ENCODE measurements at places on chromosomes 1 and 21. TPM values are rescaled to one million over a fixed set of nuclear protein-coding genes. Genes with fewer than 3 reads are reported as not detected.
A peak's percentile ranks its signal among the peaks of the same experiment; 100 is the strongest.

The PTAFR gene
- total RNA-seq, result 0.13 TPM

The ATP5IF1 gene
- total RNA-seq, result 94.5 TPM

The LENEP gene
- 0.67 TPM for total RNA-seq

The RPE65 gene
- total RNA-seq, result not detected

The HFM1 gene
- total RNA-seq, result 0.39 TPM

The RPTN gene
- total RNA-seq, result not detected

The MCOLN2 gene
- total RNA-seq, result 22.5 TPM

The PGBD2 gene
- 7.1 TPM for total RNA-seq

The MFSD2A gene
- total RNA-seq, result 1.2 TPM

- no peak for DNase-seq
- no peaks in the 10 kb centered on the region for H3K27me3 ChIP-seq
- H3K36me3 ChIP-seq, result no peaks in the 10 kb centered on the region
- peak overlapping the region; percentile 93 for H3K27ac ChIP-seq
- H3K4me3 ChIP-seq, result peak overlapping the region; percentile 35
- peaks cover 71% of the 10 kb centered on the region for H3K4me1 ChIP-seq
Observed at GRCh38 chr1:214514032-214514818, 37.2 kb downstream of the PTPN14 start.

- peak; percentile 41 for DNase-seq
- no peak overlapping the region for H3K27ac ChIP-seq
- no peaks in the 10 kb centered on the region for H3K27me3 ChIP-seq
Observed at GRCh38 chr21:17925000-17925610, 105.9 kb upstream of the C21orf91 start.

GRCh38 chr1:205619376-205619775, 12.4 kb downstream of the ELK4 start:
- H3K27ac ChIP-seq, result no peak overlapping the region
- H3K27me3 ChIP-seq, result no peaks in the 10 kb centered on the region
- no peak overlapping the region for H3K4me3 ChIP-seq
- DNase-seq, result no peak
- H3K36me3 ChIP-seq, result peaks cover 23% of the 10 kb centered on the region

- H3K4me3 ChIP-seq, result peak overlapping the region; percentile 46
- DNase-seq, result no peak
- H3K27ac ChIP-seq, result no peak overlapping the region
- H3K4me1 ChIP-seq, result peaks cover 4% of the 10 kb centered on the region
- no peaks in the 10 kb centered on the region for H3K36me3 ChIP-seq
- H3K27me3 ChIP-seq, result peaks cover 18% of the 10 kb centered on the region
Observed at GRCh38 chr1:243917863-243918565, 68.0 kb upstream of the AKT3 start.

- H3K4me3 ChIP-seq, result no peak overlapping the region
- no peaks in the 10 kb centered on the region for H3K36me3 ChIP-seq
- H3K4me1 ChIP-seq, result peaks cover 10% of the 10 kb centered on the region
- H3K27ac ChIP-seq, result no peak overlapping the region
- no peak for DNase-seq
Observed at GRCh38 chr1:110221119-110221518, 11.0 kb downstream of the KCNC4 start.

DNA sequence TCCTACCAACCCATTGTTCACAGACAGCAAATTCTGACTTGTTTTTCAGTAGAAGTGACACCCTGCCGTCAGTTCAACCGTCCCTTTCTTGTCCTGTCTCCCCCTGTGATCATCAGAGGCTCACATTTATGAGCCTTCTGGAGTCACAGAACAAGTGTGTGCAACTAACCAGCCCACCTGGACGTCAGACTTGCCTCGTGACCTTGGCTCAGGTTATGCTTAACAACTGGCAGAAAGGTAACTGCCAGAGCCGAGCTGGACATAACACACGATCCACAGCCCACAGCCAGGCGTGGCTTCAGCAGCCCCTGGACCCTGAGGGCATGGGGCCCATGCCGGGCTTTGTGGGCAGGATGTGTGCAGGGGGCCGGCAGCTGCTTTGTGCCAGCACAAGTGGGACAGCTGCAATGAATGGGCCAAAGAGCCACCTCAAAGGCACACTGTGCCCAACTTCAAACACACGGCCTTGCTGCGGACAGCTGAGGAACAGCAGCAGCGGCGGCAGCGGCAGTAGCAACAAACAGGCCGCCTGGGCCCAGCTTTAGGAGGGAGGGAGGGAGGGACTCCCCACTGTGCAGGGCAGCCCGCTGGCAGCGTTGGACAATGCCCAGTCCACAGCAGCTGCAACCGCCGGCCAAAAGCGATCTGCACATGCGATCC, 103.9 kb downstream of the ZBTB18 start:
- H3K36me3 ChIP-seq, result no peaks in the 10 kb centered on the region
- no peak for DNase-seq
- no peak overlapping the region for H3K27ac ChIP-seq
- no peaks in the 10 kb centered on the region for H3K27me3 ChIP-seq

GRCh38 chr21:41861987-41862386, 17.2 kb downstream of the PRDM15 start:
- peaks cover 8% of the 10 kb centered on the region for H3K4me1 ChIP-seq
- no peaks in the 10 kb centered on the region for H3K27me3 ChIP-seq
- H3K4me3 ChIP-seq, result no peak overlapping the region

GRCh38 chr21:44603109-44603875, 2.9 kb downstream of the KRTAP10-7 start:
- H3K27ac ChIP-seq, result no peak overlapping the region
- no peaks in the 10 kb centered on the region for H3K4me1 ChIP-seq
- H3K36me3 ChIP-seq, result no peaks in the 10 kb centered on the region
- no peak overlapping the region for H3K4me3 ChIP-seq
- DNase-seq, result no peak

DNA sequence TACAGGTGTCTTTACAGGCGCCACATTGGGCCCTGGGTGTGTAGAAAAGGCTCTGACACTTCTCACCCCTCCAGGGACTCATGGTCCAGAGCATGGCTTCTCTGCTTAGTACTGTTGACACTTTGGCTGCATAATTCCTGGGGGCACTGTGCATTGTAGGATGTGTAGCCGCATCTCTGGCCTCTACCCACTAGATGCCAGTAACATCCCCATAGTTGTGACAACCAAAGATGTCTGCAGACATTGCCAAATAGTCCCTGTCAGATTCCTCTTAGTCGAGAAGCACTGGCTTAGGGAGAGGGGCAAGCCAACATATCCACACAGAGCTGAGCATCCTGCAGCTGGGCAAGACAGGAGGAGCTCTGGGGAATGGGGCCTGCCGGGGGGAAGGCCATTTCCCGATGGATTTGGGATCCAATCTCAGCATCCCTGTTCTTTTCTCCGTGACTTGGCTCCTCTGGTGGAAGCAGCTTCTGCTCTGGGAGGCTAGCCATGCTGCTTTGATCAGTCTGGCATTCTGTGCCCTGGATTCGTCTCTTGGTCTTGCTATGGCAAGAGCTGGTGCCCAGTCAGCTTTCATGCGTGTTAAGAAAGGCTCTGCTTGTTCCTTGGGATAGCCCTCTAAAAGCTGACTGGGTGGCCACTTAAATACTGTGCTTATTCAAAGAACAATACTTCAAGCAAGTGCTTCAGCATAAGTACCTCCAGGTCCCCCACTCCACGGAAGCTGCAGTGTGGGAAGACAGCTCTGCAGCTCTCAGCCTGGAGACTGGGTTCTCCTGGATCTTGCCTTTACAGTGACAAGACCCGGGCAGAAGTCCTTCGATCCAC, 38.3 kb upstream of the SCMH1 start:
- H3K4me3 ChIP-seq, result no peak overlapping the region
- no peaks in the 10 kb centered on the region for H3K4me1 ChIP-seq
- H3K27me3 ChIP-seq, result peaks cover 8% of the 10 kb centered on the region
- DNase-seq, result no peak

DNA sequence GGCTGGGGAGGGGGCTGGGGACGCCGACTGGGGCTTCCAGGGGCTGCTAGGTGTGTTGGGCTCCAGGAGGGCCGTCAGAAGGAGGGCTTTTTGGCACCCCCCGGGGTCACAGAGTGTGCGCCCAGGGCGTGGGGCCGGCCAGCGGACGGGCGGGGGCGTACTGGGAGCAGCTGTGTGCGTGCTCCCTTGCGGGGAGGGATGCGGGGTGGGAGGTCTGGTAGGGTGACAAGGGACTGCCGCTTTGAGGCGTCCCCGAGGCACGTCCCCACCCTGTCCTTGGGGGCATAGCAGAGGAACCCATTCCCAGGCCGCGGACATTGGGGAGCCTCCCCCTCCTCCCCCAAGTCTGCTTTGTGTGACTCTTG, 1.1 kb downstream of the FOXO6 start:
- H3K4me3 ChIP-seq, result peak overlapping the region; percentile 46
- H3K27me3 ChIP-seq, result no peaks in the 10 kb centered on the region
- H3K4me1 ChIP-seq, result peaks cover 9% of the 10 kb centered on the region
- no peaks in the 10 kb centered on the region for H3K36me3 ChIP-seq
- no peak overlapping the region for H3K27ac ChIP-seq
- no peak for DNase-seq

DNA sequence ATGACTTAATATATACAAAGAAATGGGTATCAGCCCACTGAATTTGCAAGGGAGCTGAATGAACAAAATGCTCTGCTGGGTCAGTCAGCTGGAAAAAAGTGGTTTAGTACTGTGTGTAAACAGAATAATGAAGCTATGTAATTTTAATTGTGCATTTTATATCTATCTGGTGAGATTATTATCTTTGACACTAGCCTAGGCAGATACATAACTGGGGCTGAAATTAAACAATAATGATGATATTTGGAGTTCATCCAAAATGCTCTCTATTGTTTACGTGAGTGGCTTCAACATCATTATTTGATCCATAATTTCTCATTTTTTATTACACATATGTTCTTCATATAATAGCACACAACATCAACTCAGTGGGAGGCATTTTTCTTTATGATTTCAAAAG, 208.5 kb upstream of the SNX7 start:
- H3K36me3 ChIP-seq, result no peaks in the 10 kb centered on the region
- H3K4me3 ChIP-seq, result no peak overlapping the region
- H3K27me3 ChIP-seq, result no peaks in the 10 kb centered on the region
- DNase-seq, result no peak

DNA sequence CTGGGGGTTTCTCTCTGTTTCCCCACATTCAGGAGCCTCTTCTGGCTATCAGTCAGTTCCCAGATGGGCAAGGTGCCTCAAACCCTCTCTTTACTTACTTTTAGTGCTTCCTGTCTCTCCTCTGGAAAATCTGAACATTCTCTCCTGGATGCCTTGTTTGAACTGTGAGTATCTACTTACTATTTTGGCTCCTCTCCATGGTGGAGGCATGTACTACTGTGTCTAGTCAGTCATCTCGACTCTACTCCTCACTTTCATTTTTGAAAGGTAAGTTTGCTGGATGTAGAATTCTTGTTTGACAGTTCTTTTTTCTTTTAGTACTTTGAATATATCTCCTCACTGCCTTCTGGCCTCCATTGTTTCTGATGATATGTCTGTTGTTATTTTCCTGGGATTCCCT, 70.9 kb upstream of the FAM78B start:
- no peak overlapping the region for H3K27ac ChIP-seq
- H3K4me3 ChIP-seq, result no peak overlapping the region
- DNase-seq, result no peak
- no peaks in the 10 kb centered on the region for H3K27me3 ChIP-seq

DNA sequence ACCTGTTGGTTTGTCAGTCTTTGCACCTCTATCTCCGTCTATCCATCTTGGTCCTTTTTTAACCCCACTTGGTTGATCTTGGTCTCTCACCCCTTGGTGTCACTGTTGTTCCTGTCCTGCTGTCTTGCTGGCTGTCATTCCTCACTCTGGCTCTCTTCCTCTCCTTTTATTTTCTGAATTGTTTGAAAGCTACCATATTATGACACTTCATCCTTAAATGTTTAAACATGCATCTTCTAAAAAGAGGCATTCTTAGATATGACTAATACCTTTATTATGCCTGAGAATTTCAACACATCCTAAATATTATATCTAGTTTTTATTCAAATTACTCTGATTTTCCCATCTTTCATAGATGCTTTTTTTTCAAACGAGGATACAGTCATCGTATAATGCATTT, 37.0 kb downstream of the BACH1 start:
- no peak overlapping the region for H3K4me3 ChIP-seq
- H3K27ac ChIP-seq, result no peak overlapping the region
- no peaks in the 10 kb centered on the region for H3K4me1 ChIP-seq
- no peak for DNase-seq

GRCh38 chr1:93219443-93219842, 38.9 kb downstream of the CCDC18 start:
- no peak overlapping the region for H3K4me3 ChIP-seq
- H3K4me1 ChIP-seq, result no peaks in the 10 kb centered on the region
- no peak overlapping the region for H3K27ac ChIP-seq
- no peak for DNase-seq

- H3K4me3 ChIP-seq, result 0 out of 2 replicates have a peak overlapping the region, but pooled peaks have one; percentile 0
- peak overlapping the region; percentile 94 for H3K27ac ChIP-seq
- DNase-seq, result no peak
- no peaks in the 10 kb centered on the region for H3K27me3 ChIP-seq
- peaks cover 41% of the 10 kb centered on the region for H3K4me1 ChIP-seq
Observed at GRCh38 chr1:22450351-22451021, 1.2 kb upstream of the ZBTB40 start.

DNA sequence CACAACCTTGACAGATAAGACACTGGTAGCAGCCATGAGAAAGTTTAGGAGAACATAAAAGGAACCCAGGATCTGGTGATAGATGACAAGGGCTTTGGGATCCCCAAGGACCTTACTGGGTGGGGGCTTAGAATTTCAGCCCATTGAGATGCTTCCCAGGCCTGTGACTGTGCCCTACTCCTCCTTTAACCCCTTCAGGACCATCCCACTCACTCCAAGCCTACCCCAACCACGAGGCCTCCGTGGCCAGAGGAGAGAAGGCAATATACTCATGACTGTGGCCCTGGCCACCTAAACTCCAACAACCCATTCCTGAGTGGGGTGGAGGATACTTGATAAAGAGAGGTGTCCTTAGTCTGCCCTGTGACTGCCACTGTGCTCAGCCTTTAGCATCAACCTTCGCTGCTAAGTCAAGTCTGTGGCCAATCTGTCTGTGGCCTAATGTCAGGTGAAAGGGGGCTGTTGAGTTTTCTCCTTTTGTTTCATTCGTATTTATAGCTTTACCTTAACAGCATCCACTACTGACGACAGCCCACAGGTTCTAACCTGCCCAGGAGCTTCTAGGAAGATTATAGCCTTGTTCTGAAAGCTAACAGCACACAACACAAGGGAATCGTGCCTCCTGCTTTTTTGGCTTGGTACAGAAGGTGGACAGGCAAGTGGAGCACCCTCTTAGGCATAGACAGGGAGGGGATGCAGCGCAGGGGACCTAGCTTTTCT, 16.9 kb upstream of the BCAR3 start:
- no peaks in the 10 kb centered on the region for H3K27me3 ChIP-seq
- H3K27ac ChIP-seq, result peak overlapping the region; percentile 17
- peaks cover 20% of the 10 kb centered on the region for H3K4me1 ChIP-seq
- H3K4me3 ChIP-seq, result no peak overlapping the region
- DNase-seq, result no peak

GRCh38 chr21:34606051-34606450, 8.9 kb downstream of the RCAN1 start:
- H3K4me1 ChIP-seq, result no peaks in the 10 kb centered on the region
- no peak for DNase-seq
- no peaks in the 10 kb centered on the region for H3K27me3 ChIP-seq
- no peak overlapping the region for H3K27ac ChIP-seq
- H3K4me3 ChIP-seq, result no peak overlapping the region
- no peaks in the 10 kb centered on the region for H3K36me3 ChIP-seq
